ENCODE measurements at places on chromosomes 4 and X. TPM values are rescaled to one million over a fixed set of nuclear protein-coding genes. Genes with fewer than 3 reads are reported as not detected.

The TLL1 gene
- not detected for total RNA-seq

The COL4A5 gene
- total RNA-seq = not detected

The PABPC1L2B gene
- total RNA-seq = not detected

The CCNQ gene
- 24.8 TPM for total RNA-seq

The MAGED4 gene
- 0.97 TPM for total RNA-seq

The SULT1B1 gene
- total RNA-seq = 0.80 TPM

The MFAP3L gene
- total RNA-seq = 1.0 TPM

The FABP2 gene
- not detected for total RNA-seq

GRCh38 chr4:81466841-81467671 lies 4.7 kb downstream of the RASGEF1B start:
- no peak overlapping the region for H3K27ac ChIP-seq
- H3K36me3 ChIP-seq = no peaks in the 10 kb centered on the region
- H3K4me1 ChIP-seq = peaks cover 49% of the 10 kb centered on the region
- no peaks in the 10 kb centered on the region for H3K27me3 ChIP-seq
- DNase-seq = peak; percentile 48
- H3K4me3 ChIP-seq = no peak overlapping the region

- H3K27ac ChIP-seq = no peak overlapping the region
- no peaks in the 10 kb centered on the region for H3K36me3 ChIP-seq
- H3K27me3 ChIP-seq = no peaks in the 10 kb centered on the region
- no peak overlapping the region for H3K4me3 ChIP-seq
- no peak for DNase-seq
These were observed 21.4 kb upstream of the RASL11B start for GRCh38 chr4:52840531-52841370.

GRCh38 chr4:39181520-39181904 lies 817 bp upstream of the WDR19 start:
- DNase-seq = no peak
- H3K27me3 ChIP-seq = peaks cover 8% of the 10 kb centered on the region
- H3K4me3 ChIP-seq = no peak overlapping the region
- peaks cover 2% of the 10 kb centered on the region for H3K4me1 ChIP-seq

GRCh38 chr4:102959496-102959895 lies 60.0 kb downstream of the SLC9B1 start:
- H3K27me3 ChIP-seq = no peaks in the 10 kb centered on the region
- no peak overlapping the region for H3K4me3 ChIP-seq
- H3K27ac ChIP-seq = no peak overlapping the region
- H3K4me1 ChIP-seq = no peaks in the 10 kb centered on the region

DNA sequence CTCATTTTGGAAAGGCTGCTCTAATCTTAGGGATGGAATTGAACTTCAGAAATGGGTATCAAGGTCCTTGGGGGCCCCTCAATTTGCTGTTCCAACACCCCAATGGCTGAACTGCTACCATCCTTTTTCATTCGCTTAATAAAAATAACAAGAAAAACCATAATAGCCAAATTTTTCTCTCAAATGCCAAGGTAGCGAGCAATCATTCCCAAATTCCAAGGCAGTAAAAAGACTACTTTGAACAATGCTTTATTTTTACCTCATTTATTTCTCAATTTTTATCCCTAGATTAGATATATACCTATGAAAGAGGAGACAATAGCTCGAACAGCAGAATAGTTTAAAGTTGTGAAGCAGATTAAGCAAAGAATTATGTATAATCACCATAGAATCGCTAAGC lies 323.4 kb upstream of the SLC7A11 start:
- H3K4me3 ChIP-seq = no peak overlapping the region
- no peak for DNase-seq
- no peak overlapping the region for H3K27ac ChIP-seq
- H3K36me3 ChIP-seq = no peaks in the 10 kb centered on the region
- H3K27me3 ChIP-seq = no peaks in the 10 kb centered on the region
- H3K4me1 ChIP-seq = no peaks in the 10 kb centered on the region

DNA sequence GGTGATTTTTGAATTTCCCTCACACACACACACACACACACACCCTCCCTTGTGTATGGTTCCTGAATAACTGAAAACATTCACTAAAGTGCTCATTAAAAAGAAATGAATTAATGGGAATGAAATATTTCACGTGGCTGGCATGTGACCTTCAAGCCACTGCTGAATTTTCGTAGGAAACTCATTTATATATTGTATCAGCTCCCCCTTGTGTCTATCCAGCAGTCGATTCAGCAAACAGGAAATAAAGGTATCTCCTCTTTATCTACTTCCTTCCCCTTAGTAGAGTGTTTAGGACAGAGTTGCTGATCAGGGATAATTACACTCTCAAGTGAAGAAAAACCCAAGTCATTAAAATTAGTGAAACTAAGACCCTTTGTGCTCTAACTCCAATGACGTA lies 912.6 kb upstream of the LCORL start:
- H3K4me3 ChIP-seq = no peak overlapping the region
- H3K27me3 ChIP-seq = no peaks in the 10 kb centered on the region

GRCh38 chrX:68440940-68441339 lies 7.6 kb upstream of the OPHN1 start:
- H3K4me1 ChIP-seq = peaks cover 7% of the 10 kb centered on the region
- H3K4me3 ChIP-seq = no peak overlapping the region
- peaks cover 7% of the 10 kb centered on the region for H3K27me3 ChIP-seq
- H3K27ac ChIP-seq = no peak overlapping the region

- H3K27me3 ChIP-seq = no peaks in the 10 kb centered on the region
- H3K4me1 ChIP-seq = no peaks in the 10 kb centered on the region
- DNase-seq = no peak
- H3K27ac ChIP-seq = no peak overlapping the region
These were observed 45.0 kb downstream of the NAF1 start for GRCh38 chr4:163121689-163122088.

DNA sequence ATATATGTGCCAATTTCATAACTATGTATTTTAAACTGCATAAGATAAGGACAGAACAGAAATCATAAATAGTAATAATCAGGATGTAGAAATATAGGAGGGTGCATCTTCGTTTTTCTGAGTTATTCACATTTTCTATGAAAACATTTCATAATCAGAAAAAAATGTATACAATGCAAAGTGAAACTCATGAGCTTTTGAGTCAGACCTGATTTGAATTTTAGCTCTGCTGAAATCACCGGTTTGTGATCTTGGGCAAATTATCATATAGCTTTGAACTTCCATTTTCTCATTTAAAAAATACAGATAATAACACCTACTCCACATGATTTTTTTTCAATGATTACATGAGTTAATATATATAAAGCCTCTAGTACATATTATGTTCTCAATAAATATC lies 106.9 kb downstream of the KDR start:
- H3K4me3 ChIP-seq = no peak overlapping the region
- H3K36me3 ChIP-seq = no peaks in the 10 kb centered on the region
- H3K4me1 ChIP-seq = no peaks in the 10 kb centered on the region
- no peak overlapping the region for H3K27ac ChIP-seq
- peaks cover 12% of the 10 kb centered on the region for H3K27me3 ChIP-seq

Measured in activated naive CD8-positive, alpha-beta T cell treated with anti-CD3 and anti-CD28 coated beads for 36 hours (primary cell).